ENCODE measurements at places on chromosomes 16 and 17.

DNA sequence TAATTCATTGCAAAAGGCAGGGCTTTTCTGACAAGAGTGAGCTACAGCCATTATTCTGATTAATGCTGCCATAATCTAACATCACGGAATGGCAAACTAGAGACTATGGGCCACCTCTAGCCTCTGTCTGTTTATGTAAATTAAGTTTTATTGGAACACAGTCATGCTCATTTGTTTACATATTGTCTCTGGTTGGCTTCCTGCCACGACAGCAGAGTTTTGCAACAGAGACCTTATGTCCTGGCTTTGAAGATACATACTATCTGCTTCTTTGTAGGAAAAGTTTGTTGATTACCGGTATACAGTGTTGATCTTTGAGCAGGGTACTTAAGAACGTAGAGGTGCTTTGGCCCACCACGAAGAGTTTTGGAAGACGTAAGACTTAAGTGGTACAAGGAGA, 715.9 kb upstream of the RBFOX1 start:
- DNase-seq, result no peak

DNA sequence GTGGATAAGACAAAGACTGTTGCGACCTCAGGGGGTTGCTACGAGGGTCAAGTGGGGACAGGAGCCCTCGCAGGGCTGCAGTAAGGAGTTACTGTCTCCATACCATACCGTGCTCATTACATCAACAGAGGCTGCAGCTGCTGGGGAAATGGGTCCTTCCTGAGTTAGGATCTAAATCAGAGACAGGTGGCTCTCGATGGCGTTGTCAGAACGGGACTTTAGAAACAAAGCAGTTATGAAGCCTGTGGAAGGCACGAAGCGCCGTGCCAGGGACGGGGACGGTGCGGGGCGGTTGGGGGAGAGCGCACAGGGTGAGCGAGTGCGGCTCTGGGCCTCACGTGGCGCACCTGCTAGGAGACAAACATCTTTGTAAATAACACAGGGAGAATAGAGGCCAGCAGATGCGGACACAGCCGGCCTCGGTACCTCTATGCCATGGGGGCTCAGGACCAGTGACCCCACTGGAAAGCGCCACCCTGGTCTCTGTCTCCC, 34.4 kb downstream of the ZCCHC14 start:
- no peak for DNase-seq

GRCh38 chr17:74274709-74275340, 791 bp downstream of the DNAI2 start:
- no peak for DNase-seq

- DNase-seq, result no peak
These were observed 19.6 kb downstream of the SPIRE2 start for GRCh38 chr16:89847940-89848297.

DNA sequence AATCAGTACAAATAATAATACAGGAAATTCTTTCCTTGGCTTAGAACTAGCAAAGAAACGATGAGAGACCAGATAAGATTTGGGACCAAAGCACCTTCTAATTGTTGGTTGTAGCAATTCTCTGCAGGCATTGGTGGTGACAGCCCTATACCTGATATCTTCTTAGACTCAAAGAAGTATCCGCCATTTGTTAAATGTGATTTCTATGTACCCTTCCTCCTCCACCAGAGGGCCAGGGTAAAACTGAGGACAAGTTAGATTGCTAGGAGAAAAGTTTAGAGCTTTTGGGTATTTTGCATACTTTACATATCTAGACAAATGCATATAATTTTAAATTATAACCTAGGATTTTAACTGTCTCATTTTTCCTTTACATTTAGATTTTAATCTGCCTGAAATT, 304.3 kb downstream of the HS3ST4 start:
- DNase-seq, result no peak

GRCh38 chr17:29909236-29910003, 20.6 kb downstream of the SSH2 start:
- peak; percentile 15 for DNase-seq

- DNase-seq, result no peak
These were observed 35.9 kb downstream of the NACA2 start for GRCh38 chr17:61555127-61555566.

DNA sequence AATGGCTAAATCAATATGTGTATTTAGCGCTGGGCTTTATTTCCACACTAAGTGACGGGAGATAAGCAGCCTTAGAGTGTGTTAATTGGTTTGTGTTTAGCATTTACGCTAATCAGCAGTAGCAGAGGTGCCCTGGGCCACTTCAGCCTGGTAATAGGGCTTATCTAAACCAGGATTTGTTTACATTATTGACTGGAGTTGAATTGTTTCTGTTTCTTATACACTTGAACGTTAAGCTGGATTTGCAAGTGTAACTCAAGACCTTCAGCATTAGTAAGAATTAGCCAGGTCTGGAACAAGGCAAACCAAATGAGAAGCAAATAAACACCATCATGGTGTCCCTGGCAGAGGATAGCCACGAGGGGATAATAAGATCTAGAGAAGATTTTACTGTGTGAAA, 313.6 kb downstream of the HS3ST4 start:
- DNase-seq, result no peak

GRCh38 chr16:48503779-48504178, 106.2 kb downstream of the N4BP1 start:
- peak; percentile 89 for DNase-seq
